ENCODE measurements at places on chromosomes 7 and 10. TPM values are rescaled to one million over a fixed set of nuclear protein-coding genes. Genes with fewer than 3 reads are reported as not detected.

DNA sequence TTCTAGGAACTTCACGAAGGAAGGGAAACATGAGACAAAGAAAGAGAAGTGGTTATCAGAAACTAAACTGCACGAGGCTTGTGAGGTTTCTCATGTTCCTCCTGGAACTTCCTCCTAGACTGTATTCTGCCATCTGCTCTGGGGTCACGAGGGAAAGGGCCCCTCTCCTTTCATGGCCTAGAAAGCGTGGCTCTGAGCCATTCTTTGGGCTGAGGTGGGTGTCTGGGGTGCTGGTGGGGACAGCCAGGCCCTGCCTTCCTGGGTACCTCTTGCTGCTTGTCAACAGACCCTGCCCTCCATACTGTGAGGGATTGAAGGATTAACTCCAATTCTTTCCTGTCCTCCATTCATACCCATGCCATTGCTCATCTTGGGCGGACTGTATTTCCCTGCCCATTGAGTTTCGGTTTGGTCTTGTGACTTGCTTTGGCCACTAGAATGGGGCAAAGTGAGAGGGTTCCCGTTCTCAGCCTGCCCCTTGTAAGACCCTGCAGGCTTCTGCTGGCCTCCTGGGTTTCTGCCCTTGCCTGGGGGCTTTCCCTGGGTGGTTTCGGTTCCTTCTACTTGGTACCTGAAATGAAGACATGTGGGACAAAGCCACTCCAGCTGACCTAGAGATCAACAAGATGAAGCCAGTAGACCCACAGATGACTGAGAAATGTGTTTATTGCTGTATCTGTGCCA lies 14.9 kb upstream of the GIMAP8 start:
- no peak for DNase-seq

DNA sequence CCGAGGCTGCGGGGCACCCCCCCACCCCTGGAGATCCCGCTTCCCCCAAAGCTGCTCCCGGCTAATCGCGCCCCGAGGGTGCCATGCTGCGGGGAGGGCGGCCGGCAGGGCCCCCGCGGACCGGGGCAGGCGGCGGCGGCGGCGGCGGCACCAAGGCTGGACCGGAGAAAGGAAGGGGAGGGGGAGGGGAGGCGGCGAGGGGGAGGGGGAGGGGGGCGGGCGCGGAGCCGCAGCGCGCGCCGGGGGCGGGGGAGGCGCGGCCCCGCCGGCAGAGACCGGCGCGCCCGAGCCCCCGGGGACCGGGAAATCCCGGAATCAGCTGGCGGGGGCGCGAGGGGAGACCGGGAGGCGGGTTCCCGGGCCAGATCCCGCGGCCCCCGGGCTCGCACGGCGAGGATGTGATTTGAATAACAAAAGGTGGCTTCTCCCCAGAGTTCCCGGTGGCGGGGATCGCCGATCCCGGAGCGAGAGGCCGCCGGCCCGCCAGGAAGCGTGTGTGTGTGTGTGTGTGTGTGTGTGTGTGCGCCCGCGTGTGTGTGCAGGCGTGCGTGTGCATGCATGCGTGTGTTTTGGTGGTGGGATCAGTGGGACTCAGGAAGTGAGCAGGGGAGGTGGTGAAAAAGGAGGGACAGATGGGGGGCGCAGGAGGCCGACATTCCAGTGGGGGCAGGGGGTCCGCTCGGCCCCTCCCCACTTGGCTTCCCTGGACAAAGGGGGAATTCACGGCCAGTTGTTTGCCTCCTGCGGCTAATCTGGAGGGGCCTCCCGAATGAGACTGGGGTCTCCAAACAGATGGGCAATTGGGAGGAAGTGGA lies 99.5 kb downstream of the HIP1 start:
- DNase-seq = no peak

The ADAM22 gene
- 1.1 TPM for total RNA-seq

The CCDC6 gene
- total RNA-seq = 59.3 TPM

DNA sequence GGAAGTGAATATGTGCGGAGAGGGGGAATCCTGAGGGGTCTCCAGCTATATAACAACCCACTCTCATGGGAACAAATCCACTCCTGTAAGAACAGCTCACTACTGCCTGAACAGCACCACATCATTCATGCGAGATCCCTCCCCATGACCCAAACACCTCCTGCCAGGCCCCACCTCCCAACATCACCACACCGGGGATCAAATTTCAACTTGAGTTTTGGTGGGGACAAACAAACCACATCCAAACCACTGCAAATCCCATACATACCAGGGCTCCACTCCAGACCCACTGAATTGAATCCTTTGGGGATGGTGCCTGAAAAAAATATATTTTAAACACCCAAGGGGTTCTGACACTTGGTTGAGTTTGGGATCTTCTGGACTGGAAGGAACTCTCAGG lies 181.5 kb upstream of the PLXNA4 start:
- no peak for DNase-seq

DNA sequence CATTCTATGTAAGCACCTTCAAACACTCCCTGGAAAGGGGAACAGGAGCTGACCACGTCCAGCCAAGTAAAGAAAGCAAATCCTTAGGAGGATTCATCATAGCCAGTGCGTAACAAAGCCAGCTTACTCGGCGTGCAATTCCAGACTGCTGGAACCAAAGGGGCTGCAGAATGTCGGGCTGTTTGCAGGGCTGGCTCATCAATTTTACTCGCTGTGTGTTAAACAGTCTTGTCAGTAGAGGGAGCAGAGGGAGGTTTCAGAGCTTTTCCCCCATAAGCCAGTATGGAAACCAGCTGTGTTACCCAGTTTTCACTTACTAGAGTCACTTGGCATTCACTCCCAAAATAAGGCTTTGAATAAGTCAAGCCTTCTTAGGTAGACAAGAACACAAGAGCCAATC lies 127.1 kb downstream of the KMT2E start:
- DNase-seq = no peak

The AGBL3 gene
- total RNA-seq = 3.6 TPM

DNA sequence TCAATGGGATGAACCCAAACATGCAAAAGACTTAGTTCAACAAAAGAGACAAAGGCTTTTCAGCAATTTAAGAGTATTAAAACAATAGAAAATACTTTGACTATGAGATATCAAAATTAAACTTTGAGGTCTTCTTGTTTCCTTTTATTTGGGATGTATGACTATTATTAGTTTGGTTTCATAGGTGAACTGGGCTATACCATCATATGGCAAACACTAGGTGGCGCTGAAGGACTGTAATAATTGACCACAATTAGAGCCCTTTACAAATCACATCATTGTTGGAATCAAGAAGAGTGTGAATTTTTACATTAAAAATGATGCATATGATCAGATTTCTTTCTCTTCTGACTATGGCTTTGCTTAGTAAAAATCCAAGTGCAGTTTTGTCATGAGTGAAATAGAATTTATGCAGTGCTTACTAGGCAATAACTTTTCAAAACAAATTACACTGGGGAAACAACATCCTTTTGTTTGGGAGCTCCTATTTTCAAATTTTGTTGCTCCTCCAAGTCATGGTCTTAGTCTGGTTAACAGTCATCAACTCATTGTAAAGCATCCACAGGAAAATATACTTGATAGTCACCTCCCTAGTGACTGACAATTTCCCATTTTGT lies 14.7 kb upstream of the NXPH1 start:
- no peak for DNase-seq

The TMEM213 gene
- total RNA-seq = not detected

The DLX5 gene
- not detected for total RNA-seq

- no peak for DNase-seq
Measured at GRCh38 chr7:42677751-42678699, 233.8 kb downstream of the C7orf25 start.

DNA sequence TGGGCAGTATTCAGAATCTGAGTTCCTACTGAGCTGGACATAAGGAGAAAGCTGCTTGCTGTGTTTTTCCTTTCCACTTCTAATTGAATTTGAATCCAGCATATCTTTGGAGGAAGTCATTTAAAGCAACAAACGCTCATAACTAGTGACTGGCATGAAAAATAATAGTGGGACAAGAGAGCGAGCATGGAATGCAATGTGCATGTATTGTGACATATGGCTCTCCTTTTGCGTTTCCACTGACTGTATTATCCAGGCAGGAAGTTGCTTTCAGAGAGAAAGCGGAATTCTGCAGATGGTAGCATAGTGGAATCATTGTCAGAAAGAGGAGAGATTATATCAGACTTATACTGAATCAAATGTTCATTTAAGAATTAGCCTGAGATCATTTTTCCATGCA lies 368.6 kb downstream of the REEP3 start:
- no peak for DNase-seq

DNA sequence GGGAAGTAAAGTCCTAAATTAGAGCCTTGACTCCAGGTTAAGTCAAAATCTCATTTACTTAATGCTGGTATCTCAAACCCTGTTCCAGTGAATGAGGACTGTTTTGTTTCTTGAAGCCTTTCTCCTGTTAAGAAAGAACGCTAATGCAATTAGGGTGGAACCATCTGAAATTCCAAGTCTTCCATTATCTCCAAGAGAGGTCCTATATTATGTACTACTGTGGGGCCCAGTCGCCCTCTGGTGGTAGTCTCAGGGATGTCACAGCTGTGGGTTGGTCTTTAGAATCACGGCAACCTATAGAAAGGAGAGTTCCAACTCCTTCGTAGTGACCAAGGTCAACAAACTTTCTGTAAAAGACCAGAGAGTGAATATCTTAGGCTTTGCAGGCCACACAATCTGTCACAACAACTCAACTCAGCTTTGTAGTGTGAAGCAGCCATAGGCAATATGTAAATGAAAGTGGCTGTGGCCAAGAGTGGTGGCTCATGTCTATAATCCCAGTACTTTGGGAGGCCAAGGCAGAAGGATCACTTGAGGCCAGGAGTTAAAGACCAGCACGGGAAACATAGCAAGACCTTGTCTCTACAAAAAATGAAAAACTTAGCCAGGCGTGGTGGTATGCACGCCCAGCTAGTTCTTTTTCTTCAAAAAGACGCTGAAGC lies 9.3 kb downstream of the RPP38 start:
- peak; percentile 2 for DNase-seq

The CLEC2L gene
- total RNA-seq = not detected

- DNase-seq = no peak
Measured at GRCh38 chr7:29749701-29750321, 56.5 kb upstream of the WIPF3 start.

DNA sequence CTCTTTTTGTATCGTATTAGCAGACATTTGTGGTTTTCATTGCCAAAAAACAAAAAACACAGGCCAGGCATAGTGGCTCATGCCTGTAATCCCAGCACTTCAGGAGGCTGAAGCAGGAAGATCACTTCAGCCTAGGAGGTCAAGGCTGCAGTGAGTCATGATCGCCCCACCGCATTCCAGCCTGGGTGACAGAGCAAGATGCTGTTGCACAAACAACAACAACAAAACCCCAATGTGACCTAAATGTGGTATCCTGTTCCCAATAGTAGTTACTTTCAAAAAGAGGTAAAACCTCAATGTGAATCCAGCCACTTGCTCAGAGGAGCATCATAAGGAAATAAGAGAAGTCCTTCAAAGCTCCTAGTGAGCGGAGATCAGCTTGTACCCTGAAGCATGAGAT lies 45.8 kb upstream of the SKAP2 start:
- no peak for DNase-seq

DNA sequence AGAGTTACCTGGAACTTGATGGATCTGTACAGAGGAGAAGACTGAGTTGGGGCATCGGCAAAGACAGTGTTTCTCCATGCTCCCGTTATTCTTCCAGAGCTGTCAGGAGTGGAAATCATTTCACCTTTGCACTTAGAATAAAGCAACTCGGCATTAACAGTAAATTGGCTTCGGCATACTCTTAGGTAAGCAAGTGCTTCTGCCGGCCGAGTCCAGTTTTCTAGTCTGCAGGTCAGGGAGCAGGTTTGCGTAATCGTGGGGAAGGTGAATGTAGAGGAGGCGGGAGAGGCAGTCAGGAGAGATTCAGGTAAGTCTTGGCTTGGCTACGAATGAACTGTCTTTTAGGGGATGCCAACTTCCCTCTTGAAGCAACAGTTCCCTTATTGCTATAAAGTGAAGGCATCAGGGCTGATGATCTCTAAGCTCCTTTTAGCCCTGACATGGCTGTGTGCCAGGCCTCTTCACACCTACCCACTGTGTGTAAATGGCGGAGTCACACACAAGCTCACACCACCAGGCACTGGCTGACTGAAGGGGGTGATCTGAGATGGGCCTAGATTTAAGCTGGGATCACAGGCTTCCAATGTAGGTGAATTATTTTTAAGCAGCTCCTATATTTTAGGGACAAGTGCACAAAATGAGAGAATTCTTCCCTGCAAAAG lies 127.1 kb downstream of the GATA3 start:
- DNase-seq = no peak

The CDNF gene
- not detected for total RNA-seq

DNA sequence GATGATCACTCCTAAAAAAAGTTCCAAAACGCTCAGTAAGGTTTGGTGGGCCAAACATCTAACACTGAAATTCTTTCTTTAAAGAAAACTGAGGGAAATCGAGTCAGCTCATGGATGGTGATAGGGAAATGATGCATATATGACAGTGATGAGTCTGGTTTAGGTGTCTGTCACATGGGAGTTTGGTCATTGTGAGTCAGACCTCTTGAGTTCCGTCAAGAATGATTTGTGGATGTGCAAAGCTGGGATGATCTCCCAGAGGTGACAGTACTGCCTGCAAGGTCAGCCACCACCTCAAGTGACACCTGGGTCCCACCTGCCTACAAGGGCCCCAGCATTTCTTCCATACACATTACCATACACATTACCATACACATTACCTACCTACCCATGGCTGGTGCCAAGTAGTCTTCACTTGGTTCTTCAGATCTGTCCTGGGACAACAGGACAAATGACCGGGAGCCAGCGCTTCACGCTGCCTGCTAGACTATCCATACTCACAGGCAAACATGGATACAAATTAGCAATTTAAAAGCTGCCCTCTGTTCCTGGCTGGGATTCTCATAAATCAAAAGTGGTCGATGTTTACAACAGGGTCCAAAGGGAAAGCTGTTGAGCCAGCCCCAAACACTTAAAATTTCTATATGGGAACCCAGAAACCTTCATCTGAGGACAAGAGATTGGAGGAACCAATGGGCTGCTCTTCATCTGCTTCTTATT lies 128.4 kb downstream of the ADAM12 start:
- DNase-seq = no peak

GRCh38 chr7:7732621-7733281 lies 14.3 kb upstream of the RPA3 start:
- DNase-seq = no peak

DNA sequence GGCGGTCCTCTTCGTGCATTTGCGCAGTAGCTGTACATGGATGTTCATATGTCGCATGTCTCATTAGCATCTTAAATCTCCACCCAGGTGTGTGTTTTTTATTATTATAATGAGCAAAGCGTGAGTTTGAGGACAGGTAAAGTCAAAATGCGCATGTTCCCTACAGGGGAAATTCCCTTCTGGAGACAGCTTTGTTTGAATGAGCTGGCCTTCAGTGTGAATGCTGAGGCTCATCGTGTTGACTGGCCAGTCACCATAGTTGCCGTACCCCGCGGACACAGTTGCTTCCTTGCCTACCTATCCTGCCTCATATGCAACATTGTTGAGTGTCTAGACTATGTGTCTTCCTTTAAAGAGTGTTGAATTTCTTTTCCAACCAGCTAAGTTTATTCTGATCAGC lies 13.6 kb downstream of the LYZL1 start:
- no peak for DNase-seq

The CPA5 gene
- not detected for total RNA-seq
